ENCODE measurements at places on chromosomes 6 and 20.

- no peak for DNase-seq
- H3K27ac ChIP-seq = no peak overlapping the region
- no peaks in the 10 kb centered on the region for H3K27me3 ChIP-seq
- no peak overlapping the region for H3K4me3 ChIP-seq
- H3K4me1 ChIP-seq = no peaks in the 10 kb centered on the region
- H3K36me3 ChIP-seq = no peaks in the 10 kb centered on the region
Observed at GRCh38 chr6:88493717-88494116, 327.6 kb upstream of the CNR1 start.

GRCh38 chr6:30885481-30885998 lies 1.2 kb downstream of the DDR1 start:
- peaks cover 84% of the 10 kb centered on the region for H3K4me1 ChIP-seq
- H3K27me3 ChIP-seq = no peaks in the 10 kb centered on the region
- peak overlapping the region; percentile 95 for H3K27ac ChIP-seq
- no peaks in the 10 kb centered on the region for H3K36me3 ChIP-seq
- no peak for DNase-seq

- no peak overlapping the region for H3K4me3 ChIP-seq
- no peak for DNase-seq
- H3K4me1 ChIP-seq = no peaks in the 10 kb centered on the region
- peaks cover 6% of the 10 kb centered on the region for H3K36me3 ChIP-seq
Observed at GRCh38 chr6:157172830-157173536, 150.3 kb downstream of the TMEM242 start.

- DNase-seq = no peak
- no peak overlapping the region for H3K27ac ChIP-seq
- H3K4me3 ChIP-seq = no peak overlapping the region
- H3K4me1 ChIP-seq = no peaks in the 10 kb centered on the region
Observed at GRCh38 chr20:62589150-62589498, 53.2 kb upstream of the SLCO4A1 start.

DNA sequence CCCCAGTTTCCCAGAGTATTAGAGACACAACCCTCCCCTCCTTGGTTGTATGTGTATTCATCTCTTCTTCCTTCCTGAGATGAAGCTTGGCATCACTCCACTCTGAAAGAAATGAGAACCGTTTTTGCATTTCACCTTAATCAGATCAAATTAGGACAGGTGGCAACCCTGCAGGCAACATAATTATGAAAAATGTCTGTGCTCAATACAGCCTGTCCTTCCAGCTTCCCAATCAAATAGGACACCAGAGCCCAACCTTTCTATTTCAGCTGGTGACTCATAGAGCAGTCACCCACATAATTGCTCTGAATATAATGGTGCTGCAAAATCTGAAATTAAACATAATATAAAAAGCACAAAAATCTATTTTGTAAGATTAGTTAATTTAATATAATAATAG lies 310.2 kb upstream of the AGPAT4 start:
- H3K27me3 ChIP-seq = no peaks in the 10 kb centered on the region
- no peak for DNase-seq
- no peak overlapping the region for H3K4me3 ChIP-seq
- H3K36me3 ChIP-seq = no peaks in the 10 kb centered on the region
- no peak overlapping the region for H3K27ac ChIP-seq

- no peak overlapping the region for H3K4me3 ChIP-seq
- H3K4me1 ChIP-seq = no peaks in the 10 kb centered on the region
- H3K36me3 ChIP-seq = no peaks in the 10 kb centered on the region
- H3K27me3 ChIP-seq = no peaks in the 10 kb centered on the region
Observed at GRCh38 chr6:152160346-152160745, 352.9 kb downstream of the ESR1 start.

GRCh38 chr20:50594231-50594590 lies 84.0 kb downstream of the PTPN1 start:
- DNase-seq = no peak
- H3K4me1 ChIP-seq = peaks cover 15% of the 10 kb centered on the region
- no peak overlapping the region for H3K27ac ChIP-seq
- no peak overlapping the region for H3K4me3 ChIP-seq

GRCh38 chr6:109958626-109959025 lies 19.5 kb upstream of the GPR6 start:
- no peaks in the 10 kb centered on the region for H3K36me3 ChIP-seq
- no peaks in the 10 kb centered on the region for H3K27me3 ChIP-seq
- H3K4me3 ChIP-seq = no peak overlapping the region
- H3K27ac ChIP-seq = no peak overlapping the region
- DNase-seq = no peak

DNA sequence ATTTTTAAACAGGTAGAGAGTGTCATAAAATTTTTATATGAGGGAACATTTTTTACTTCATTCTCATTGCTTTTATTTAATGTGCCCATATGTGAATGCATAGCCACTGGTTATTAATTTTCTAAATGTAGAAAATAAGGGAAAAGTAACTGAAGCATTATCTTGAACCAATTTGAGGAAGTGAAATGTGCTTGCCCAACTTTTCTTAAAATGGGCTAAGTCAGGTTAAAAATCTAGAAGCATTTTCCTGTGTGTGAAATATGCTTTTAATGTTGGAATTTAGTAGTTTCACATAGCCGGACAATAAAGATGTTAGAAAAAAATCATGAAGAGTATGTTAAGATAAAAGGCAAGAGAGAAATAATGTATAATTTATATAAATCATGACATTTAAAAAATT lies 3.8 kb downstream of the SEC23B start:
- DNase-seq = no peak
- peaks cover 29% of the 10 kb centered on the region for H3K36me3 ChIP-seq
- H3K27ac ChIP-seq = no peak overlapping the region
- no peak overlapping the region for H3K4me3 ChIP-seq
- H3K4me1 ChIP-seq = peaks cover 17% of the 10 kb centered on the region

DNA sequence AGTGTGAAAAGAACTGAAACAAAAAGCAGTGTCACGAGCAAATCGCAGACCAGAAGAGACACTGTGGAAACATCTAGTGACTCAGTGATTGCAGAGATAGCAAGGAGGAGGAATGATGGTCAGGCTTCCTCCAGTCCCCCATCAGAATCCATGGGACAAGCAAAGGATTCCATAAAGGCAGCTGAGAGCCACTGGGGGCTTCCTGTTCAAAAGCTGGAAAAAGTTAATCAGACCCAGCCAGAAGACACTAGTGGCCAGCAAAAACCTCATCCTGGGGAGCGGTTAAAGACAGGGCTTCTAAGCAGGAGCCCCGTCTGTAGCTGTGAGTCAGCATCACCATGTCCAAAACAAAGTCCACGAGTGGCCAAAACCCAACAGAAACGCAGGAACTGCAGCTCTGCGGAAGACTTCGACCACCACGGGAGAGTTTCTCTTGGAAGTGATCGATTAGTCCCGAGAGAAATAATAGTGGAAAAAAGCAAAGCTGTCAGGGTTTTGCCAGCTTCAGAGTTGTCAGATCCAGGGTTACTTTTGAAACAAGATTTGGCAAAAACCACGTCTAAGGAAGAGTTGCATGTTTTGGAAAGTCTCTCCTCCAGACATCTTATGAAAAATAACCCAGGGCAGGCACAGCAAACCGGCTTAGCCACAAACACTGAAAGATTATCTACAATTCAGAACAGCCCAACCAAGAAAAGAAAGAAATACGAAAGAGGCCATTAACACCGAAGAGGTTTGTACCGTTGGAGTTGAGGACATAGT lies 51.0 kb downstream of the JAG1 start:
- H3K4me1 ChIP-seq = peaks cover 44% of the 10 kb centered on the region
- no peaks in the 10 kb centered on the region for H3K36me3 ChIP-seq
- H3K27ac ChIP-seq = peak overlapping the region; percentile 70
- peak overlapping the region; percentile 5 for H3K4me3 ChIP-seq
- H3K27me3 ChIP-seq = no peaks in the 10 kb centered on the region
- no peak for DNase-seq

GRCh38 chr20:38987777-38988176 lies 25.6 kb downstream of the DHX35 start:
- no peak for DNase-seq
- H3K4me3 ChIP-seq = no peak overlapping the region
- H3K36me3 ChIP-seq = peaks cover 17% of the 10 kb centered on the region
- peaks cover 20% of the 10 kb centered on the region for H3K4me1 ChIP-seq

DNA sequence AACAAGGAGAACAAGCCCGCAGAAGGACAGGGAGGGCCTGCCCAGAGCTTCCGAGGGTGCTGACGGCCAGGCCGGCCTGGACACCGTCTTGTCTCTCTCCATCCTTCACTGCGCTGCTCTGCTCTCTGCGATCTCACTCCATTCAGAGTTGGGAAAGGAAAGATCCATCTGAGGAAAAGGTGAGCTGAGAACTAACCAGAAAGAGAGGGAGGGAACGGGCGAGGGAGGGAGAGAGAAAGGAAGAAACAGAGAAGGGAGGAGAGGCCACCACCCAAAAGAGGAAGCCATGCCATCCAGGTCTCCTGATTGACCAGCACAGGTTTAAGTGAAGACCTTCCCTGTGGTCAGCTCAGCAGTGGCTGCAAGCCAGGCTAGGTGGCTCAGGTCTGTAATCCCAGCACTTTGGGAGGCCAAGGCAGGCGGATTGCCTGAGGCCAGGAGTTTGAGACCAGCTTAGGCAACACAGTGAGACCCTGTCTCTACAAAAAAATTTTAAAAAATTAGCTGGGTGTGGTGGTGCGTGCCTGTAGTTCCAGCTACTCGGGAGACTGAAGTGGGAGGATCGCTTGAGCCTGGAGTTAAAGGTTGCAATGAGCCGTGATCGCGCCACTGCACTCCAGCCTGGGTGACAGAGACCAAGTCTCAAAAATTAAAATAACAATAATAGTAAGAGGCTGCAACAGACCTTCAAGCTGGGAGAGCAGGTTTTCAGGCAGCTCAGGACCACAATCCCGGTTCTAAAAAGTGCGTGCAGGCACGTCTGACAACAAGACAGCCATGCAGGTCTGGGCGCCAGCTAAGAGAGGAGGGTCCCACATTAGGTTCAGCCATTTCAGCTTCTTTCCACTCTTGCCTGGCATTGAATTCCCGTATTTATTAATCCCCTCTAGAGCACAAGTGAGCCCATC lies 34.2 kb upstream of the DLGAP4 start:
- H3K27ac ChIP-seq = no peak overlapping the region
- H3K4me3 ChIP-seq = no peak overlapping the region
- H3K27me3 ChIP-seq = no peaks in the 10 kb centered on the region
- H3K36me3 ChIP-seq = no peaks in the 10 kb centered on the region

DNA sequence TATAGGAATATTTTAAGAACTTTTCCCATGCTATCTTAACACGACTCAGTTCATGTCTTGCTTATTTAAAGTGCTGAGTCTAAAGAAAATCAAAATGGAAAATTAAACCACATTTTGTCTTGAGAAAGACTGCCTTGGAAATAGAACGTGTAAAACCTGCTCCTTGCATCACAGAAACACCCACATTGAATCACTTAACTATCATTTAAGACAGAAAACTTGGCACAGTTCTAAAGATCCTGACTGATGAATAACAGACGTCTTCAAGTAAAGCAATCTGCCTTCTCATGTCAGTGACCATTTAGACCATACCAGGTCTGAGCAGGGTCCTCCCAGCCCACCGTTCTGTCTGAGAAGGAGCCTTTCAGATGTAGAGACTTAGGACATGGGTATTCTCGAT lies 7.4 kb downstream of the PERP start:
- no peak for DNase-seq
- H3K36me3 ChIP-seq = no peaks in the 10 kb centered on the region
- peak overlapping the region; percentile 96 for H3K27ac ChIP-seq

DNA sequence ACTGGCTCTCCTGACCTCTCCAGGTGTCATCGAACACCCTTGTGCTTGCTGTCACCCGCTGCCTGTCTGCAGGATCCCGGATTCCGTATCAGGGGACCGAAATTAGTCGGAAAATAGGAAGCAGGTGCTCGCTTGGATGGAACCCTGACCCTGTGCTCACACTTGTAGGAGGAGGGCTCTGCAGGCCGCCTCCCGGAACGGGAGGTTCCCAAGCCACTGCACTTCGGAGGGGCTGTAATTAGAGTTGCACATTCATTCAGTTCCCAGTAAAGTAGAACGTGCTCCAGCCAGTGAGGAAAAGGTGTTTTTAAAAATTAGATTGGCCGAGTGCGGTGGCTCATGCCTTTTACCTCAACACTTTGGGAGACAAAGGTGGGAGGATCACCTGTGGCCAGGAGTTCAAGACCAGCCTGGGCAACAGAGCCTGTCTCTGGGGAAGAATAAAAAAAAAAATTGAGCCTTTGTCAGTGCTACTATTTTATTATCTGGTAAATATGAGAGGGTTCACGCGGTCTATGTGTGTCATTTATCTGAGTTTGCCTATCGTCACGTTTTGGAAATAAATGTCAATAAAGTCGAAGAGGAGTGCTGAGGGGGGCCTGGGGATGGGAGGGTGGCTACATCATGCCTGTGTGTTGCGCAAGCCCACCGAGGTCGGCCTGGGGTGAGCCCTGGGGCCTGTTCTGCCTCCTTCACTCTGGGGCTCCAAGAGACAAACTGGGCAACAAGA lies 1.5 kb upstream of the GMEB2 start:
- H3K4me3 ChIP-seq = peak overlapping the region; percentile 92
- peak overlapping the region; percentile 93 for H3K27ac ChIP-seq
- peaks cover 37% of the 10 kb centered on the region for H3K4me1 ChIP-seq
- DNase-seq = no peak
- no peaks in the 10 kb centered on the region for H3K27me3 ChIP-seq

- H3K27ac ChIP-seq = no peak overlapping the region
- H3K27me3 ChIP-seq = no peaks in the 10 kb centered on the region
Observed at GRCh38 chr20:53574259-53574789, 19.3 kb downstream of the ZNF217 start.

GRCh38 chr6:151137542-151137941 lies 102.2 kb upstream of the AKAP12 start:
- H3K27ac ChIP-seq = no peak overlapping the region
- H3K27me3 ChIP-seq = no peaks in the 10 kb centered on the region
- H3K36me3 ChIP-seq = no peaks in the 10 kb centered on the region
- DNase-seq = no peak

GRCh38 chr6:53671111-53671510 lies 5.6 kb upstream of the KLHL31 start:
- no peak for DNase-seq
- no peak overlapping the region for H3K27ac ChIP-seq
- H3K27me3 ChIP-seq = no peaks in the 10 kb centered on the region
- no peak overlapping the region for H3K4me3 ChIP-seq
- no peaks in the 10 kb centered on the region for H3K36me3 ChIP-seq

DNA sequence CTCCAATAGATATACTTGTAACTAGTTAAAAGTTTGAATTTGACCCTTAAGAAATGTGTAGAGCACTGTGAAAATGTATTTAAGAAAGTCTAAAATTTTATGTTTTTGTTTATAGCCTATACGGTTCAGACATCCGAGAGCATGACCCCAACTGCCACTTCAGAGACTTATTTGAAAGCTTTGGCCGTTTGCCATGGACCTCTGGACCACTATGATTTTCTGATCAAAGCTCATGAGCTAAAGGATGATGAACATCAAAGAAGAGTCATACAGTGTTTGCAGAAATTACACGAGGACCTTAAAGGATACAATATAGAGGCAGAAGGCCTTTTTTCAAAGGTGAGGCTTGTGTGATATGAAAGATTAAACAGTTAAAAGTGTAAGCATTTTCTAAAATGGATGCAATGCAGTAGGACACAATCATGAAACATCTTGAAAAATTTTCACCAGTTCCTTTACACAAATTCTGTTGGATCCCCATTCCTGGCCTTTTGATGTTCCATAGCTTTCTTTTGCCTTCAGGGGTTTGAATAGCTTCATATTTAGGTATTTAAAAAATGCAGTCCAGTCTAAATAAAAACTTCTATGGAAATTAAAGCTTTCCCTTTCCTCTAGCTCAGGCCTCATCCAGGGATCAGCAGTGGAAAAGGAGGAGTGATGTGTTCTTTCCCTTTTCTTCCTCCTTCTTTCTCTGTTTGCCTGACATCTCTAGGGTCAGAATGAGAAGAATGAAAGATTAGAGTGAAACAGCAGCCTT lies 29.0 kb downstream of the AFG1L start:
- DNase-seq = no peak
- H3K4me3 ChIP-seq = no peak overlapping the region
- no peaks in the 10 kb centered on the region for H3K27me3 ChIP-seq
- H3K36me3 ChIP-seq = no peaks in the 10 kb centered on the region

Measured in vagina (tissue), 2 donors.